ENCODE measurements at places on chromosomes 3 and 15.

DNA sequence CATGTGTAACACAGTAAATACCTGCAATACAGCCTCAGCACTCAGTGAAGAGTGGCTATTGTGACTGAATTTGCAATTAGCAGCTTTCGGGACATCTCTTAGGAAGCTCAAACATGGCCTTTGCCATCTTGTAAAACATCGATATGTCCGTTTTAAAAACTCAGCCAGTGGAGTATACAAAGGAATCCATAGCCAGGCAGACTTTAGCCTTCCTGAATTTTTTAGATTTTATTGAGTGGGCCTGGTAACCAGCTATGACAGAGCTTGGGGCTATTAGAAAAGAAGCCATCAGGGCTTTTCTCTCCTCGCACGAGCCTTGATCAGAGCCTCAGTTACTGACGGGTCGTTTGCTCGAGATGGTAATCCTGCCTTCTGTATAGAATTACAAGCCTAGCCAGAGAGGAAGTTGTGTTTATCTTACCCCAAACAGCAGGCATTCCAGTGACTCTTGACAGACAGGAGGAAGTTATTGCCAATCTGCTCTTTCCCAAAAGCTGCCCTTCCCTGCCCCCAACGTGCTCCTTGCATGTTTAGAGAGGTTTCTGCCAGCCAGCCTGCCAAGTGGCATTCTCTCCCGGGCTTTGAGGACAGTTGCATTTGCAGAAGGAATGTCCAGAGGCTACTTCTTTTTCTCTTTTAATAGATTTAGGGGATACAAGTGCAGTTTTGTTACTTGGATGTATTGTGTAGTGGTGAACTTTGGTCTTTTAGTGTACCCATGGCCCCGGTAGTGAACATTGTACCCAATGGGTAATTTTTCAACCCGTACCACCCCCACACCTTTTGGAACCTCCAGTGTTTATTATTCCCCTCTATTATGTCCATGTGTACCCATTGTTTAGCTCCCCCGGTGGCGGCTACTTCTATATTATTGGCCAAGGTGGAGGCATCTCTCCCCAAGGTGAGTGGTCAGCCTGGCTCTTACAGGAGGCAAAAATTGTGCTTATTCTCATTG is 40.6 kb downstream of the ITPR1 start:
- no peak for DNase-seq

DNA sequence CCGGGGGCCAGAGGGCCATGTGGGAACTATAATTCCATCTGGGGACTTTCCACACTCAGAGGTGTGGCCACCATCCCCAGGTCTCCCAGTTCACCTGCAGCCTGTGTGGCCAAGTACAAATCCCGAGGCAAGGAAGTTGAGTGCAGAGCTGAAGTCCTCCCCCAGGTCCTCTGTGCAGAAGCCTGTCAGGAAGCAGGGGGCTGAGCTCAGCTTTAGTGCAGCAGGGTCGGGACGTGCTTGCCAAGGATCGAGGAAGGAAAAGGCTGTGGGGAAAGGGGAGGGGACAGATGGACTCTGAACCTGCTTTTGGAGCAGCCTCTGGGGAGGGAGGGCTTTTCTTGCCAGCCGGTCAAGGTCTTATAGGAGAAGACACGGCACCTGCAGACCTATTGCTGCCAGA is 67.7 kb downstream of the CHRNA7 start:
- DNase-seq, result no peak

DNA sequence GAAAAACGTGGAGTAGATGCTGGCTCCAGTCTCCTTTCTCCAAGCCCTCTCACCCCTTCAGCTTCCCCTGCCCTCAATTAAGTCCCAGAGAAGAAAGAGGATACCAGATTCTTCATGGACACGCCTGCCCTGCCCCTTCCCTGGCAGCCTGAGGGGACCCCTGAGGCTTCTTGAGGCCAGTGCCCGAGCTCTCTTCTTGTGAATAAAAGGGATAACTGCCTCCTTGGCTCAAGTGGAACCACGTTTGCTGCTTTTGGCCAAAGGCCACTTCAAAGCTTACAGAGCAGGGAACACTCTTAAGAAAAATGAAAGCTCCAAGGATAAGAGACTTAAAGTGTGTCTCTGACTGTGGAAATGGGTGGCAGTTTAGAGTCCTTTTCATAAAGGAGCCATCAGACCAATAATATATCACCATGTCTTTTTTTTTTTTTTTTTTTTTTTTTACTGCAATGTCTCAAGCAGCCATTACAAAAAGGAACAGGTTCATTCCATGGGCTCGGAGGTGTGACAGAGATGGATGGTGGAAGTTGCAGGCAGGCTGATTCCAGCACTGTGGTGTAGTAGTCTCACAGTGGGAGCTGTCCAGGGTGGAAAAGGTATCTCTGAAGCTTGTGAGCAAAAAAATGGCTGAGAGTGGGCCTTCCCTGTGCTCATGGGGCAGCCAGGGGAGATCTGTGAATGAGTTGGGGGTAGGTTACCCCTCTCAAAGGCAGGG is 108.8 kb downstream of the SEMA5B start:
- DNase-seq, result no peak

DNA sequence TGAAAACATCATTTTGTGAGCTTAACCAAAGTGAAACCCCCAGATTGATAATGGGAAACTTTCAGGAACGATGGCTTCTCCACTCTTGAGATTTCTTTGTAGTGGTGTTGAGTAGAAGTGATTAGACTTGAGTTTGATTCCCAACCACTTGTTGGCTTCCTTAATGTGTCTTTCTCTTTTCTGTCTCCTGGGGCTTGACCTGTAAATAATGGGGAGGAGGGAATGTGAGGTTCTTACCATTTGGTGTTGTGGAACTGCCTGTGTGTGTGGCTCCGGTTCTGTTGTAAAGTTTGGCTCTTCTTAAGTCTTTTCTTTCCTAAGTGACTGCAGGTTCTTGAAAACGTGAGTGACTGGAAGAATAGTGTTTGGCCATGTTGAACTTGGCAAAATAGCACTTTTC is 2.7 kb downstream of the CDV3 start:
- DNase-seq, result no peak

- DNase-seq, result no peak
Measured at GRCh38 chr3:120156699-120157098, 62.5 kb upstream of the GSK3B start.

GRCh38 chr15:40343512-40343911 is 2.8 kb upstream of the CCDC9B start:
- no peak for DNase-seq

GRCh38 chr3:101685870-101686307 is 629 bp downstream of the RPL24 start:
- DNase-seq, result no peak

DNA sequence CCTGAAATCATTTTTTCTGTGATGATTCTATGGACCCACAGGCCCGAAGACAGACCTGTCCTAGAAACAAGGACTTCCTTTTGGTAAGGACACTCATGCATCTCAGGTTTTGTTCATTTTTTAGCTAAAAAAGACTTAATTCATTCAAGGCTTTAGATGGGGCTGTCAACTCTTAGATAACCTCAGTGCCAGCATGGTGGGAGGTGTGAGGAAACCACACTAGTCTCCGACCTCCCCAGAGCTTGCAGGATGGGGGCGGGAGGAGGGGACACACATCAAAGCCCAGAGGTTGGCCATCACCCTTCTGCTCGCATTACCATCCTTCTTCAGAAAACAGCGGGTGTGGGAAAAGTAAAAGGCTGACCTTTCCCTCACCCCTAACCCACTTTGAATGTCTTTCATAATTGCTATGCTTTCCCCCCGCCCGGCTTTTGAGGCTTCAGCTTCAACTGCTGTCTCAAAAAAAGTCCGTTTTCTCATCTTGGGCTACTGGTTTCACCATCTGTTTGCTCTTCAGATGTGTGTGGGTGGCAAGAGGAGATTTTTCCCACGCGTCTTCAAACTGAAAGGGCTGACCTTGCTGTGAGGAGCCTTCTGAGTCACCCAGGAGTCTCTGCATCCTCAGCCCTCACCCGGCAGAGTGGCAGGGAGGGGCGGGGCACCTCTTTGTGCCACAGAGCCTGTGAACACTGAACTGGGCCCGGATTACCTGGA is 27.6 kb upstream of the CXCR6 start:
- DNase-seq, result peak; percentile 49
